ENCODE measurements at places on chromosomes 13 and 19.

DNA sequence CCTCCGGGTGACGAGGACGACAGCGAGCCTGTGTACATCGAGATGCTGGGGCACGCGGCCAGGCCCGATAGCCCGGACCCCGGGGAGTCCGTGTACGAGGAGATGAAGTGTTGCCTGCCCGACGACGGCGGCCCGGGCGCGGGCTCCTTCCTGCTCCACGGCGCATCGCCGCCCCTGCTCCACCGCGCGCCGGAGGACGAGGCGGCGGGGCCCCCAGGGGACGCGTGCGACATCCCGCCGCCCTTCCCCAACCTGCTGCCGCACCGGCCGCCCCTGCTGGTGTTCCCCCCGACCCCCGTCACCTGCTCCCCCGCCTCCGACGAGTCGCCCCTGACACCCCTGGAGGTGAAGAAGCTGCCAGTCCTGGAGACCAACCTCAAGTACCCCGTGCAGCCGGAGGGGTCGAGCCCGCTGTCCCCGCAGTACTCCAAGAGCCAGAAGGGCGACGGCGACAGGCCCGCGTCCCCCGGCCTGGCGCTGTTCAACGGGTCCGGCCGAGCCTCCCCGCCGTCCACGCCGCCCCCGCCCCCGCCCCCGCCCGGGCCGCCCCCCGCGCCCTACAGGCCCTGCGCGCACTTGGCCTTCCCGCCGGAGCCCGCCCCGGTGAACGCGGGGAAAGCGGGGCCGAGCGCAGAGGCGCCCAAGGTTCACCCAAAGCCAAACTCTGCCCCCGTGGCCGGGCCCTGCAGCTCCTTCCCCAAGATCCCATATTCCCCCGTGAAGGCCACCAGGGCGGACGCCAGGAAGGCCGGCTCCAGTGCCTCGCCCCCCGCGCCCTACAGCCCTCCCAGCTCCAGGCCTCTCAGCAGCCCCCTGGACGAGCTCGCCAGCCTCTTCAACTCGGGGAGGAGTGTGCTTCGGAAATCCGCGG, 511.3 kb downstream of the MYO16 start:
- no peak for DNase-seq

DNA sequence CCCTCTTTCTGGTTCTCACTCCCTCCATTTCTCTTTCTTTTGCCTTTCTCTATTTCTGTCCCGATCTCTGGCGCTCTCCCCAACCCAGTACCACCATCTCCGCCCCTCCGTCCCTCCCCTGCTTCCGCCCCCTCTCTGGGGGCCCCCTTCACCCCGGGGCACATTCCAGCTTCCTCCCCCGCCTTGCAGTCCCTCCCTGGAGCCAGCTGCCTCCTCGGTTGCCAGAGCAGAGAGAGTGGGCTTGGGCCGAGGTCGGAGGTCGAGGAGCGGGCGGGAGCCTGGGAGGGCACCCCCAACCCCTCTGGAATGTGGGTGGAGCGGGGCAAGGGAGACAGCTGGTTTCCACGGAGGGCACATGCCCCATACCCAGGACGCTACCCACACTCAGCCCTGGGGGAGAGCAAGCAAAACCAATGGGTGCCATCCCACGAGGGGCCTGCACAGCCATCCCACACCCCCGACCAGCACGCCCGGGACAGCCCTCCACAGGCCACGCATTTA, 6.5 kb upstream of the CIRBP start:
- no peak for DNase-seq

DNA sequence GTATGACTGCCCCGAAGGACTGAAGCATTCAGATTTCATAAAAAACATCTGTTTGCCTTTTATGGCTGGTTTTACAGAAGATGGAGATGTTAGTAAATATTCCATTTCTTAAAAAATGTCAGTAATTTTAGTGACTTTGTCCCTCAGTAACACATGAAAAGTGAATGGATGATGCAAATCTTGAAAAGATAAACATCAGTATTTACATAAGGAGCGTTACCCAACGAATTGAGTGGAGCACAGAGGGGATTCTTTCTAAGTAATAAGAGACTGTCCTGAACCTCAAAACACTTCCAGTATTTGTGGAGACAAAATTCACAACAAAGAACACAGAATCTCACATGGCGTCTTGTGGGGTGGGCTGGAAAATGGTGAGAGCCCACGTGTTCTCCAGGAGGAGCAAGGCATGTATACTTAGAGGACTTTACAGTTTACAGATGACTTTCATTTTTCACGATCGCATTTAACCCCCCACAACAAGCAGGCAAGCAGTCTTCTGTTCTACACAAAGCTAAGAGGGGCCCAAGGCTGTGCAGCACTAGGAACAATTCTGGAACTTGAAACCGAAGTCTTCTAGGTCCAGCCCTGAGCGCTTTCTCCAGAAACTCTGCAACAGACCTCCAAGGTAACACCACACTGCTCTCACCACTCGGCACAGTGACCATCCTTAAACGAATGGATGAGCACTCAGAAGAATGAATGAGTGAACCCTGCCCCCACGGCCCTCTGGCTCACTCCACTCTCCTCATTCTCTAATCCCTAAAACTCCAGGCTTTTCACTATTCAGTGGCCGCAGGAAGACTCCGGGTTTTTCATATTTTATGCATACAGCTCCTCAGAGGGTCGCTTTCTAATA, 709.8 kb downstream of the UQCRFS1 start:
- DNase-seq, result no peak

DNA sequence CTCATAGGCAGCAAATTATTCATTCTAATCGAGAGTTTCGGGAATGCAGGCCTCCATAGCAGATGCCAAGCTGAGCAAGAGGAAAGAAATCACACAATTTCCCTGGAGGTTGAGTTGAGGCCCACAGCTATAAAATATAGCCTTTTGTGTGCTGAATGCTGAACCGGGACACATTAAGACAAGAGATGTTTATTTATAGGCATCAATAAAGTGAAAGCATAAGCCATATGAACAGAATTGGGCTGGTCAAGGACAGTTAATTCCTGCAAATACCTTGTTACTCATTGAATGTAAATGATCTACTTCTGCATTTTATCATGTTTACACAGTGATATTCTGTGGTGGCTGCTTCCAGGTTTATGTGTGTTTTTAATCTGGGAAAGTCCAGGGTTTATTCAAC, 461.7 kb downstream of the KLF12 start:
- no peak for DNase-seq

DNA sequence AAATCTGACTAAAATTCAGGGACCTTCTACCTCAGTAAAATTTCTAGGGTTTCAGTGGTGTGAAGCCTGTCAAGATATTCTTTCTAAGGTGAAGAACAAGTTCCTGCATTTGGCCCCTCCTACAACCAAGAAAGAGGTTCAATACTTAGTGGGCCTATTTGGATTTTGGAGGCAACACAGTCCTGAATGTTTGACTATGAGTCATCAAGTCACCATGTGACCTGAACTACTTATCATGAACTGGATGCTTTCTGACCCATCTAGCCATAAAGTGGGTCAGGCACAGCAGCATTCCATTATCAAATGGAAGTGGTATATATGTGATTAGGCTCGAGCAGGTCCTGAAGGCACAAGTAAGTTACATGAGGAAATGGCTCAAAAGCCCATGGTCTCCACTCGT, 163.0 kb upstream of the IRS2 start:
- DNase-seq, result no peak

GRCh38 chr19:14821937-14822336, 13.0 kb downstream of the OR7A5 start:
- DNase-seq, result no peak

DNA sequence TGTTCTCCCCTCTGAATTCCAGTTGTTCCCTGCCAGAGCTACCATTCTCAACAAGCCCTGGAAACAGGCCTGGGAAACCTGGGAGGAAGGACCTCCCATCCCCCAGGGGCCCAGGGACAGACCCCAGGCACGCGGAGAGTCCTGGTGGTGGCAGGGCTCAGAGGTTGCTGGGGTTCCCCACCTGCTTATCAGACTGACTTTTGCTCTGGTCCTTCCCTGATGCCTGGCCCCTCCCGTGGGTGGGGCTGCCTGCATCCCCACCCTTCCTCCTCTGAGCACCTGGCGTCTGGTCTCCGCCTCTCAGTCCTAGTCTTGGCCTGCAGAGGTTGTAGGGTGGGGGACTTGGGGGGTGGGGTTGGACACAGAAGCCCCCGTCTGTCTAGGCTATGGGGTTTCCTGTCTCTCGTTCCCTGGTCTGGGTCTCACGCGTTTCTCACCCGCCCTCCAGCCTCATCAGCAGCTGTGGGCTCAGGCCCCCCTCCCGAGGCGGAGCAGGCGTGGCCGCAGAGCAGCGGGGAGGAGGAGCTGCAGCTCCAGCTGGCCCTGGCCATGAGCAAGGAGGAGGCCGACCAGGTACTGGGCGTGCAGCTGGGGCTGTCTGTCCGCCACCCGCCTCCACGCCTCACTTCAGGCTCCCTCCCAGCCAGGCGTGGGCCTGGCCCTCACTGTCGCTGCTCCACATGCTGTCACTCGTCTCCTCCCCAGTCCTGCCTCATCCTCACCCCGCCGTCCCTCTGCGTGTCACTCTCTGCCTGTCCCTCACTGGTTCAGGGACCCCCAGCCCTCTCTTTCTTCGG, 13.6 kb downstream of the EPN1 start:
- no peak for DNase-seq

GRCh38 chr19:15400521-15401396, 18.0 kb downstream of the AKAP8L start:
- no peak for DNase-seq

- no peak for DNase-seq
Measured at GRCh38 chr13:101773062-101773461, 320.6 kb downstream of the ITGBL1 start.

GRCh38 chr19:16455489-16455888, 16.3 kb downstream of the EPS15L1 start:
- no peak for DNase-seq

- DNase-seq, result no peak
Measured at GRCh38 chr13:33355201-33355895, 69.8 kb upstream of the STARD13 start.

- DNase-seq, result no peak
Measured at GRCh38 chr13:57739543-57740190, 108.1 kb downstream of the PCDH17 start.

GRCh38 chr13:98781045-98781444, 28.6 kb upstream of the SLC15A1 start:
- DNase-seq, result no peak

- no peak for DNase-seq
Measured at GRCh38 chr19:18287836-18288772, 6.7 kb upstream of the JUND start.

GRCh38 chr13:77696006-77696878, 1.2 kb upstream of the SLAIN1 start:
- no peak for DNase-seq

DNA sequence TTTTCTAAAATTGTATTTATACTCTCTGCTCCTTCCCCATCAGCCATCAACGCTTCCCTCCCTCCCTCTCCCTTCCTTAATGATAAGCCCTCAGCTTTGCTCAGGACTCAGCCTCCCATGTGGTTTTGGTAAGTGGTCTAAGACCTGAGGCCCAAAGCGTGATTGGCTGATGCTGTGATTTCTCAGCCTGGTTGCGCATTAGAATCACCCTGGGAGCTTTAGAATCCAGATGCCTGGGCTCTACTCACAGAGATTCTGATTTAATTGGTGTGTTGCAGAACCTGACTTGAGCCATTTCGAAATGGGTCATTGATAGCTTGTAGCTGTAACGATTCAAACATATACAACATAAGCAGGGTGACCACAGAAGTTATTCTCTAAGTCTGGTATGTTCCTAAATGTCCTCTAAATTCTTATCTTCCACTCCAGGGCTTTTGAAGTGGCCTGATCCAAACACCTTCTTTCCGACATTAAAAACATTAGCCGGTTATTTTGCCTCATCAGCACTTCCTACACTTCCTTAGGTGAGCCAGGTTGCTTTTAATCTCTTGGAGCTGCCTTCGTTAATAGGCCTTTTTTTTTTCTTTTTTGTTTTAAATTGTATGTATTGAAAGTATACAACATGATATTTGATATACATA, 60.6 kb downstream of the LRCH1 start:
- no peak for DNase-seq

GRCh38 chr19:16040642-16041041, 35.7 kb upstream of the TPM4 start:
- DNase-seq, result no peak

DNA sequence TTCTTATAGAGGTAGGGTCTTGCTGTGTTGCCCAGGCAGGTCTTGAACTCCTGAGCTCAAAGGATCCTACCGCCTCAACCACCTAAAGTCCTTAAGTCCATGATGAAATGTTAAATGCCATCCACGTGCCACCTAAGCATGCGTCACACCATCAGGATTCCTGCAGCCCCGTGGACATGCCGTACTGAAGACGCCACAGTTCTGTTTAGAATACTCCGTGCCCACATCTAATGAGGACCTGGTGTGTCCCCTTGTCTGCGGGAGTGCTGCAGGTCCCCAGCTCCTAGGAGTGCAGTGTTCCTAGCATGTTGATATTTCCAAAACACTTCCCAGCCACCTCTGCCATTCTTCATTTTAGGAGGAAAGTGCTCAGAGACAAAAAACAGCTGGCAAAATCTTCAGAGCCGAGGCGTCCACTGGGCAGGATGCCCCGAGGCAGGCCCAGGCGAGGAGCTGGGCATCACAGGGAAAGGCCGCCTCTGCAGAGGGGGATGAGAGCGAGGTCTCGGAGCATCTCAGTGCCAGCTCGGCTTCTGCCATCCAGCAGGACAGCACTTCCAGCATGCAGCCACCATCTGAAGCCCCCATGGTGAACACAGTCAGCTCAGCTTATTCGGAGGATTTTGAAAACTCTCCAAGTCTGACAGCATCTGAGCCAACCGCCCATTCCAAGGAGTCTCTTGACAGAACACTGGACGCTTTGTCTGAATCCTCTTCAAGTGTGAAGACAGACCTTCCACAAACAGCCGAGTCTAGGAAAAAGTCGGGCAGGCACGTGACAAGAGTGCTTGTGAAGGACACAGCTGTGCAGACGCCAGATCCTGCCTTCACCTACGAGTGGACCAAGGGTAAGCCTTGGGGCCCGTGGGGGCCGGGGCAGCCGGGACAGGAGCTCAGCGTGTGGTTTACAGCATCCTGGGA, 13.2 kb downstream of the C19orf44 start:
- DNase-seq, result no peak

DNA sequence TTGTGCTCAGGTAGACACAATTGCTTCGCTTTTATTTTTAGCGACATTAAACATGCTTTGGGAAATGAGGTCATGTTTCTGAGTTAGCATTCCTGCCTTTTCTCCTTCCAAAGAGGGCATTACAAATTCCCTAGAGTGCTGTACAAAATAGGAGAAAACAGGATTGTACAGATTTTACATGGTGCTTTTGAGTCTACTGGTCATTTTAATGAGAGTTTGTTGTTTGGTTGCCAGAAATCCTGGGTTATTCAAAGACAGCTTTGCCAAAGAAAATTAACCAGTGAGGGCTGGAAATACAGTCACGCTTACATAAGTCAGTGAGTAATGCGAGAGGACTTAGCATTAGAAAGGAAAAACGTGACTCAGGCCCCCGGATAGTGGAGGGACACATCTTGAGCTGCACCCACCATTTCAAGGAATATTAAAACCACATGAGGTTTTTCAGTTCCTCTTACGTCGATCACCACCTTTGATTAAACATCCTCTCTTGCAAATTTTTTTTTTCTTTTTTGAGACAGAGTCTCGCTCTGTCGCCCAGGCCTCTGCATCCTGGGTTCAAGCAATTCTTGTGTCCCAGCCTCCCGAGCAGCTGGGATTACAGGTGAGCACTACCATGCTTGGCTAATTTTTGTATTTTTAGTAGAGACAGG, 55.4 kb downstream of the SACS start:
- peak; percentile 75 for DNase-seq

GRCh38 chr19:45569619-45570421, 14.8 kb downstream of the OPA3 start:
- DNase-seq, result peak; percentile 31
